ENCODE measurements at places on chromosomes 3 and 15.
A peak's percentile ranks its signal among the peaks of the same experiment; 100 is the strongest.

DNA sequence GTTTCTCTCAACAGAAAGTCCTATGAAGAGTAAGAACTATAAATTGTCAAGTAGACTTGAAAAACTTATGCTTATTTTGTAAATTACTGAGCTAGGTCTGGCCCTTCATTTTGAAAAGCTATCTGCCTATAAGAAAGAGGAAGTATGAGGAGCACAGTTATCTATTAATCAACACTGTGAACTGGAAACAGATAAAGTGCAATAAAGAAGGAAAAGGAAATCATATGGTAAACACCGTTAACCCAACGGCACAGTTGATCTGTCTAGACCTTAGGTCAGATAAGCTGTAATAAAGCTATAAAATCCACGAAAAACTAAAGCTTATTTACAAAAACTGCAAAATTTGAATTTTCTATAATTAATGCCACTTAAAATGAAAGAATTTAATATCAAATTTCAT, 242.5 kb downstream of the ZBTB20 start:
- DNase-seq = no peak

DNA sequence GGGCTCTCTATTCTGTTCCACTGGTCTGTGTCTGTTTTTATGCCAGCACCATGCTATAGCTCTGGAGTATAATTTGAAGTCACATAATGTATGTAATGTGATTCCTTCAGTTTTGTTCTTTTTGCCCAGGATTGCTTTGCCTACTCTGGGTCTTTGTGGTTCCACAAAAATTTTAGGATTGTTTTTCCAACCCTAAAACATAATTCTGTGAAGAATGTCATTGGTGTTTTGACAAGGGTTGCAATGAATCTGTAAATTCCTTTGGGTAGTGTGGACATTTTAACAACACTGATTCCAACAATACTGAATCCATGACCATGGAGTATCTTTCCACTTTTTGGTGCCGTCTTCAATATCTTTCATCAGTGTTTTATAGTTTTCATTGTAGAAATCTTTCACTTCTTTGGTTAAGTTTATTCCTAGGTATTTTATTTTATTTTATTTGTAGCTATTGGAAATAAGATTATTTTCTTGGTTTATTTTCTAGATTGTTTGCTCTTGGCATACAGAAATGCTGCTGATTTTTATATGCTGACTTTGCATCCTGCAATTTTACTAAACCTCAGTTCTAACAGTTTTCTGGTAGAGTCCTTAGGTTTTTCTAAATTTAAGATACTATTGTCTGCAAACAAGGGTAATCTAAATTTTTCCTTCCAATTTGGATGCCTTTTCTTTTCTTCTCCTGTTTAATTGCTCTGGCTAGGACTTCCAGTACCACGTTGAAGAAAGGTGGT, 29.7 kb downstream of the TJP1 start:
- no peak for DNase-seq

DNA sequence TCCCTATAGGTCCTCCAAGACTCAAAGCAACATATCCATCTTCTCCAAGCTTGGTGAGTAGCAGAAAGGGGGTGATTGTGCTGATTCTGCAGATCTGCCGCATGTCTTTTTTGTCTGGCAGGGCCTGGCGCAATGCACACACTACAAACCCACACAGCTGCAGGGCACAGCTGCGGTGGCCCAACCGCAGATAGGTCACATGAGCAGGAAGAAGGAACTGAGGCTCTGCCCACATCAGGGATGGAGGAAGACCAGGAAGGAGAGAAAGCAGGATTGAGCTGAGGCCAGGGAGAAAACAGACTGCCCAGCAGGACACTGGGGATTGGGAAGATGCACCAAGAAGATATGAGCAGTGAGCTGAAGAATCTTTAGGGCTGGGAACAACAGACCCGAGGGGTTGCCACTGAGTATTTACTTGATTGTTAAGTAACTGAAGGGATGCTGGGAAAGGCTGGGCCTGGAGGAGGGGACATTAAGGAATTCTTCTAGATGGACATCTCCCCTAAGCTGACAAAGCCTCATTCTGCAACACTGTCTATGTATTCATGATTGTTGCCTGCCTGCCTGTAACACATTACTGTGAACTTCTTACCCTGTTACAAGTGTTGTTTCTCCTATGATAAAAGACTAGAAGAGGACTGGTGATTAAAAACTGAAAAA, 126.7 kb downstream of the MYLK start:
- DNase-seq = no peak

- DNase-seq = no peak
These were observed 77.5 kb downstream of the TBC1D5 start for GRCh38 chr3:17664923-17665322.

GRCh38 chr3:141280690-141281089, 49.1 kb downstream of the PXYLP1 start:
- DNase-seq = no peak

DNA sequence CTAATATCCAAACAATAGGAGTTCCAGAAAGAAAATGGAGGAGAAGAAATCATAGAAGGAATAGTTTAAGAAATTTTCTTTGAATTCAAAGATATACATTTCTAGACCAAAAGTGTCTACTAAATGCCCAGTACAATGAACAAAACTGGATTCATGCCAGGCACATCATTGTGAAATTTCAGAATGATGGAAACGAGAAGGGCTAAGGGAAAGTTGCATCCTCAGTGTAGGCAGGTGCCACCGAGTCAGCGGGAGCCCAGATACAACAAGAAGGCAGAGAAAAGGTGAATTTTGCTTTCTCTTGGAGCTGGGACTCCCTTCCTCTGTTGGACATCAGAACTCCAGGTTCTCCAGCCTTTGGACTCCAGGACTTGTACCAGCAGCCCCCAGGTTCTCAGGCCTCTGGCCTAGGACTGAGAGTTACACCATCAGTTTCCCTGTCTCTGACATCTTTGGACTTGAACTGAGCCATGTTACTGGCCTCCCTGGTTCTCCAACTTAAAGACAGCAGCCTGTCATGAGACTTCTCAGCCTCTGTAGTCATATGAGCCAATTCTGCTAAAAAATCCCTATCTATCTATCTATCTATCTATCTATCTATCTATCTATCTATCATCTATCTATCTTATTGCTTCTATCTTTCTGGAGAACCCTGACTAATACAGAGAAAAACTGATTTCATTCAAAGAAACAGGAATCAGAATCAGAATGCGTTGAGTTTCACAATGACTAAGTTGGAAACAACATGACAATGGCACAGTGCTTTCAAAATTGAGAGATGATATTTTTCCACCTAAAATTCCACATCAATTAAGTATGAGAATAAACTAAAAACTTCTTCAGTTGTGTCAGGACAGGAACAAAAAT, 207.7 kb downstream of the FAM43A start:
- no peak for DNase-seq

DNA sequence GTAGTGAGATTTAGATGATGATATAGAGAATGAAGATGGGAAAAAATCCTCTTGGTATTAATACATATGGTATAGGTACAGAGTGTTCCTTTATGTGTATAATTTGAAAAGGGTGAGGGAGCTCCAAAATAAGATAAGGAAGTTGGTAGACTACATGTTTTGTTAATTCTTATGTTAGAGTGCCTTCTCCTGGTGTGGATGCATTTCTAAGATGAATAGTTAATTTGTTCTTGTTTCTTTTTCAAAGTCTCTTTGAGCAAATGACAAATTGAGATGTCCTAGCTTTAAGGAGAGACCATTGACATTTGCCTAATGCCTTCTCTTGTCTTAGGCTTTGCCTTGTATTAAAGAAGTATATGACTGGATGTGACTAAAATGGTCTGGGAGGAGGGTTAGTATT, 34.1 kb downstream of the AKAP13 start:
- no peak for DNase-seq

- no peak for DNase-seq
These were observed 22.7 kb upstream of the ZNF639 start for GRCh38 chr3:179299999-179300613.

DNA sequence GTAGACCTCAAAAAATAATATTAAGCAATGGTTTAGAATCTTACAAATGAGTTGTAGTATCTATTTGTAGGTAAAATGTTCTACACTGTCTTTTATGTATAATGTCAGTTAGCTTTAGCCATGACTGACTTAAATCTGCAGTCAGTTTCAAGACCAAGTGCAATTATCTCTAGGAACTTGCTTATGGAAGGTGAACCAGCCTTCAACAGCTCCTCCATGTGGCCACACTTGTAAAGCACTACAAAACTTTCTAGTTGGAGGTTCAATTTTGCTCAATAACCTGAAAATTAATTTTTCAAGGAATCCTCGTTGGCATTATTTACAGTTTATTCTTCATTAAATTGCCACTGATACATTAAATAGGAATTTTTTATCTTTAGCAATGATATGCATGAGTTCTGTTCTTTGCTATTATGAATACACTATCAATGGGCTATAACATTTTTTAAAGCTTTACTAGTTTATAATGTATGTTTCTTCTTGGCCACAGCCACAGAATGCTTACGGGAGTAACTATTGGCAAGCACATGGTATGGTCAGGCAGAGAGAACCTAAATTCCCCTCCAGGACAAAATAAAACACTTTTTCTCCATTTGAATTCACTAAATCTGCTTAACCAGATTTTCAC, 315.3 kb upstream of the UBE2E2 start:
- DNase-seq = no peak

- DNase-seq = no peak
These were observed 46.0 kb downstream of the PPCDC start for GRCh38 chr15:75069301-75069925.

DNA sequence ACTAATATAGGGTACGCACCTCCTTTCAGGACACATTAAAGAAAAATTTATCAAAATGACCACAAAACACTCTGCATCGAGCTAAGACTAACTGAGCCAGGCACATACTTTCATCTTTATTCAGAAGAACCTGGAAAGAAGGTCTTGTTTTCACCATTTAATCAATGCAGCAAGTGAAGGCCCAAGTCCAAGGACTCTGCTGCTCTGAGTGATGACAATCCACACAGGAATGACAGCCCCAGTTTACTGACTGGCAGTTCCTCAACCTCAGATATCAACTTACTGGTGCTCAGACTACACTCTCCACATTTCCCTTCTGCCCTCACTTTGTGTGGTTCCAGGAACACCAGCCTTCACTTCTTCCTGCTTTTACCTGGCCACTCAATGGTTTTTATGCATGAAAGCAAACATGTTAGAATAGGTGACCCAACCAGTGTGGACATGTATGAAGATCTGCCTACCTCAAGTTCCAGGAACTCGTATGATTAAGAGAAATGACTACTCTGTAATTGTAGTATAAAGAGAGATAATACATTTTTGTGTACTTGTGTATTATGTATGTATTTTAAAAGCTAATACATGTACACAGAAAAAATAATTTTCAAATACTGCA, 29.1 kb upstream of the RASA2 start:
- DNase-seq = no peak

DNA sequence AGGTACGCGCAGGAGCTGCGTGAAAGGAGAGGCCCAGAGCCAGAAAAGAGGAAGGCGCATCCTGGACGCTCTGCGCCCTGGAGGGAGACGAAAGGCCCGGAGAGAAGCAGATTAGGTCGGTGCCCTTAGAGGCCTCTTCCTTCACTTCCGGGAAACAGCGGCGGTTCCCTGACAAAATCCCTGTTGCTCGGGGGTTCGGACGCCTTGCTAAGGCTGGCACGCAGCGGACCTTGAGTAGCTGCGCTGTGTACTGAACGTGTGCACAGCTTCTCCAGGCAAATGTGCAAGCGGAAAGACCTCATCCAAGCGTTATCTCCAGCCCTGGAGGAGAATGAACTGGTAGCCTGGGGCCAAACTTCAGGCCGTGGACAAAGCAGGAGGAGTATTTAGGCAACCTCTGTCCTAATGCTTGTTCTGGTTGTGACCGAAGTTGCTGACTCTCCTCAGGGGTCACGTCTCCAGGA, 3.0 kb upstream of the SOX14 start:
- DNase-seq = no peak

- DNase-seq = no peak
These were observed 47.1 kb downstream of the DAPK2 start for GRCh38 chr15:63999177-63999576.

- no peak for DNase-seq
These were observed 136.8 kb downstream of the TBL1XR1 start for GRCh38 chr3:177060492-177060891.

DNA sequence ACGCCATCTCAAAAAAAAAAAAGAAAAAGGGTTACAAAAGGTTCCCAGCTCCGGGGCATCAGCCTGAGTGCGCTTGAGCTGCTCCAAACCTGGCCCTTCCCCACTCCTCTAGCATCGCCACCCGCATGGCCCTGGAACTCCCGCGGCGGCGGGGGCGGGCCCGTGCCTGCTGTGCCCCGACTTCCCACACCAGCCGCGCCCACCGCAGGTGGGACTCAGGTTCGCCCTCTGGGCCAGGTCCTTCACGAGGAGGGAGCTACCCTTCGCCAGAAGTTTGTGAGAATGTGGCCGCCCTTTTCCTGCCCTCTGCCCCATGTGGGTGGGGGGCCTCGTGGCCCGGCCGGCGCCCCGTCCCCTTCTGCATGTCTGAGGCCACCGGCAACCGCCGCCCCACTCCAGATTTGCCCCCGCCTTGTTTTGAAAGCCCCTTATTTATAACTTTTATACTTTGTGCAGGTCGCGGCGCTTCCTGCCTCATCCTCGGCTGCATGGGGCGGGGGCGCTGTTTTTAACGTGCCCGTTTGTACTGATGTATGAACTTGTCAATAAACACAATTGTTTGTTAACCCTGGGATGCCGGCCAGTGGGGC, 507 bp upstream of the JMJD7 start:
- no peak for DNase-seq

GRCh38 chr3:99646107-99646435, 7.7 kb downstream of the COL8A1 start:
- no peak for DNase-seq

DNA sequence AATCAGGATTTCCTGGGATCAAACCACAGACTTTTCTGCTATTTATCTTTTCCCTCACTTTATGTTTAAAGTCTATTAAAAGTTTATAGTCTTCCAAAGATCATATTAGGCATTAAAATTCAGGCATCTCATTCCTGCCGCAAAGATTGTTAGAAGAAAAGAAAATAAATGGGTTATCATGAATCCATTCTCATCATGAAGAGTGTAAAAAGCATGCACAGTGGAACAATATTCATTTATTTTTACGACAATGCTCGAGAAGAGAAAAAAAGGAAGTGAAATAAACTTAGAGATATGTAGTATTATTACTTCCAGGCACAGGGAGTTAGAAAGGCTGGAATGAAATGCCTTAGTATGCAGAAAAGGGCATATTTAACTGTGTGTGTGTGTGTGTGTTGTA, 213.7 kb upstream of the PLSCR5 start:
- DNase-seq = no peak

- DNase-seq = peak; percentile 89
These were observed 17.3 kb downstream of the DPH3 start for GRCh38 chr3:16247282-16248061.

Data from NCI-H524 (cell line).